Stimulated activated CD8-positive, alpha-beta memory T cell treated with anti-CD3 and anti-CD28 coated beads, Interleukin-4, amount 100 ng/mL, for 4 hours (primary cell): ENCODE measurements at places on chromosomes 5 and 9.

DNA sequence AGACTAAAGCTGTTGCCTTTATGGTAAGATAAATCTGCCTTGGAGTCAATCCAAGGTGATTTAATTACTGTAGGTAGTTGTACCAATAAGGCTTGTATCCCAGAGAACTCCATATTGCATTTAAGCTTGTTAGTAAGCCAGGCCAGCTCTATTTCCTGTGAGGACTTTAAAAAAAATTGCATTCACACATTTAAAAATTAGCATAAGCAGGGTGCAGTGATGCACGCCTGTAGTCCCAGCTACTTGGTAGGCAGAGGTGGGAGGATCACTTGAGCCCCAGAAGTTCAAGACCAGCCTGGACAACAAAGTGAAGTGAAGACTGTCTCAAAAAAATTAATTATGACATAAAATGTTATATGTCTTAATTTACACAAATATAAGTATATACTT, 28.7 kb upstream of the ABL1 start:
- no peak for DNase-seq

- DNase-seq = no peak
Measured at GRCh38 chr5:91359962-91360609, 23.0 kb downstream of the ARRDC3 start.

DNA sequence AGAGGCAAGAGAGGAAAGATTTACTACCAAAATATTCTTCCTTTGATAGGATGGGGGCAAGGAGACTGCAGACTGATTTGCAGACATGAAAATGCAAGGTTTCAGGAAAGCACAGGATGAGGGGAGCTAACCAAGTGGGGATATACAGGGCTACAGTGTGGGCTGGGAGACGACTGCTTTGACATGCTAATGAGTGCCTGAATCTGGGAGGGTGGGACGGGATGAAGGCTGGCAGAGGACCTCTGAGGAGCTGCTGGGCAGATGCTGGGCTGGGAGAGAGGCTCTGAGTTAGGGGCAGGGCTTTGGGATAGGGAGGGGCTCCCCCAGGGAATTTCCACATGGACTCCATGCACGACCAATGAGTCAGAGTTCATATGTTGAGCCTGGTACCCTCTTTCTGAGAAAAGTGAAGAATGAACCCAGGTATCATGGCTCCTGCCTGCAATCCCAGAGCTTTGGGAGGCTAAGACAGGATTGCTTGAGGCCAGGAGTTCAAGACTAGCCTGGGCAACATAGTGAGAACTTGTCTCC, 4.9 kb upstream of the CPLX2 start:
- no peak for DNase-seq

DNA sequence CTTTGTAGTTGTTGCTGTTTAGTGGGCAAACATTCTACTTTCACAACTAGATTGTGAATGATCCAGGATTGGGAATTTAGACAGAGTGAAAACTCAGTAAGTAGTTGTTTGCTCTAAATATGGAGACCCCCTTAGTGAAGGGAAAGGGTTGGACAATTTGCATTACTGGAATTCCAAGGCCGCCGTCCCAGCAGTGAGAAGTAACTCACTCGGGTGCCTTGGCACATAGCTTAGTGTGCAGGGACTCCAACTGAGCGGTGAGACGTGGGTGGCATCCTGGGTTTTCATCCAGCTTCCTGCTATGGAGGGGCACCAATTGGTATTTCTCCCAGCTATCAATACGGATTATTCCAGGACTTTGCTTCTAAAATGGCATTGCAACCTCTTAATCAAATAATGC, 69.7 kb upstream of the FCN1 start:
- no peak for DNase-seq

GRCh38 chr9:82588301-82589180, 474.4 kb downstream of the RASEF start:
- no peak for DNase-seq

DNA sequence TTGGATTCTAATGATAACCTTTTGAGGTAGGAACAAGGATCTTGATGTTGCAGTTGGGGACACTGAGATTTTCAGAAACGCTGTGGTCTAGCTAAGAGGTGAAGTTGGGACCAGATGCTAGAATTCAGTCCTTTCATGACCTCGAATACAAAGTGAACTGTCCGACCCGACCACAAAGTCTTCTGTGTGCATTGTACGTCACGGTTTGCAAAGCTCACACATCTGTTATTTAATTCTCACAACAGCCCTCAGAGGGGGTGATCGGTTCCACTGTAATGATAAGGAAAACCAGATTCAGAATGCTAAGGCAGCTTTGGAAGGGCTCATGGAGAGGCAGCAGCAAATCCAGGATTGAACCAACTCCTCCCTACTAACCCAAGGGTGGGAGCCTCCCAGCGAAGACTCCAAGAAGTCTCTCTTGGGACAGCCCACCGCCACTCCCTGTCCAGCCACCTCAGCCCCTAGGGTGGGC, 16.6 kb upstream of the KIF12 start:
- DNase-seq = no peak

- no peak for DNase-seq
Measured at GRCh38 chr5:112077180-112077579, 320.2 kb upstream of the NREP start.

GRCh38 chr5:62457071-62457470, 44.5 kb downstream of the IPO11 start:
- DNase-seq = no peak

DNA sequence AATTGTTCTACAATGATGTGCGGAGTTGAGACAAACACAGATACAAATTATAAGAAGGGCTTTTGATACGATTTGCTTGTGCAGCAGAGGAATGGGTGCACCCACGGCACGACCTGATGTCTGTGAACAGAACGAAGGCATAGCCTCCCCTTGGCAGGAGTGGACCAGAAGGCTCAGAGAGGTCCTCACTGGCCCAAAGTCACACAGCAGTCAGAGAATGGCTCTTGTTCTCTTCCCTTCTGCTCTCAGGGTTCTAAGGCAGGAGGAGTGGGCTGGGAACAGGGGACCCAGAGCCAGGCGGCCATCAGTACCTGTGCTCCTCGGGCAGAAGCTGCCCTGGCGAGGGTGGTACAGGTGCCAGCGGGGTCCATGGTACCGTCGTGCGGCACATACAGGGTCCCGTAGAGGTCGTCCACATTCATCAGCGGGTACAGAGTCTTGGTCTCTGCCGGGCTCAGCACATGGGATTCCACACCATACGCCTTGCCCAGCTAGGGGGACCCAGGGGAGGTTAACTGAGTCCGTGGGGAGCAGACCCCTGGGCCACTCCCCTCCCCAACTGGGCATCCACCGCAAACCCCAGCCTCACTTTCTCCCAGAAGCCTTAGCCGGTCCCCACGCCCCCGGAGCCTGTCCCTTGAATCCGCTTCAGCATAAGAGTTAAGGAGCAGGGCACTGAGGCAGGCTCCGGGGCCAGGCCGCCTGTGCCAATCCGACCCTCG, 7.0 kb downstream of the SARDH start:
- DNase-seq = no peak

DNA sequence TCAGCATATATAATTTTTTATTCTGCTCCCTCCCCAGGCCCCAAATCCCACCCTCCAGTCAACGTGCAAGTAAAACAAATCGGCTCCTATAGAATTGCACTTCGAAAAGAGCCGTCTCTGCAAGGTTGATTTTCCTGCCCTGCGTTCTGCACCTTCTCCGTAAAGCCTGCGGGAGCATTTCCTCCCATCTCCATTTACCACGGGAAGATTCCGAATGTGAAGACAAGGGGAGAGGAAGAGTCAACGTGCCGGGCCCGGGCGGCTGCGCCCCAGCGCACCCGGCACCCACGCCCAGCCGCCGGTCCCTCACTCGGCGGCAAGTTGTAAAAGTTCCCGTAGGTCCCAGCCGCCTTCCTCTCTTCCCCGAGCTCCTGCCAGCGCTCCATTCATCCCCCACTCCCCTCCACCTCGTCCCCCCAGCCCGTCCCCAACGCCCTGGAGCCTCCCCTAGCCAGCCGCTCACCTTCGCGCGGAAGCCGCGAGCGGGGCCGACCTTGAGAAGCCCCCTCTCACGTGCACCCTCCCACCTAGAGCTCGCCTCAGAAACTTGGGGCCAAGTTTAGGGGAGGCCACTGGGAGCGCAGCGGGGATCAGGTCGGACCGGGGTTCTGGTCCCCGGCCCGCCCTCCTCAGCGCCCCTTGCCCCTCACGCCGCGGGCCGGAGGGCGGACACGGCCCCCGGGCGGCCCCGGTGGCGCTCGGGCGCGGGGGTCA, 431 bp downstream of the BNC2 start:
- DNase-seq = no peak

- DNase-seq = no peak
Measured at GRCh38 chr9:81906671-81907070, 21.6 kb upstream of the SPATA31D4 start.

DNA sequence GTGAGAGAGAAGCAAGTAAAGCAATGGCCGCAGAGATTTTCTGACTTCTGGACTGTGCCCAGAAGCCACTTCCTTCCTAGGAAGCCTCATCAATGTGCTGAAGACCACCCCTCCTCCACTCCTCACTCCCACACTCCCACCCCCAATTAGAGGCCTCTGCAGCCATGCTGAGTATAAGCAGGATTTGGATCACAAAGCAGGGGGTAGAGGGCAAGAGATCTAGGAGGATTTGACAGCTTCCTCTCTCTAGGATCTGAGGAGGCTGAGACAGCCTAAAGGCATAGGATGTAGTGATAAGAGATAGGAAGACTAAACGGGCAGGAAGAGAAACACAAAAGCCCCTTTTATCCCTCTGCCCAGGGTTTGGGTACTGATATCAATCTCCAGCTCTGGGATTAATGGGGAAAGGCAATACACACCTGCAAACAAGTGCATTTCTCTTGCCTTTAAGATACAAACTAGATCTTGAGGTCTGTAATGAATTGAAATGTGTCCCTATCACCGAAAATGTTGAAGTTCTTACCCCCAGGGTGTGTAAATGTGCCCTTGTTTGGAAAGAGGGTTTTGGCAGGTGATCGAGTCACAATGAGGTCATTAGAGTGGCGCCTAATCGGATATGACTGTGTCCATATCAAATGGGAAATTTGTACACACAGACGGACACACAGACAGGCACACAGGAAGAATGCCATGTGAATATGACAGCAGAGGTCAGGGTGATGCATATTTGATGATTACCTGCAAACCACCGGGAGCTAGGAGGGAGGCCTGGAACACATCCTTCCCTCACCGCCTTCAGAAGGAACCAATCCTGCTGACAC, 28.5 kb downstream of the KCNV2 start:
- DNase-seq = no peak

GRCh38 chr5:133244242-133244641, 192.4 kb downstream of the HSPA4 start:
- DNase-seq = no peak

DNA sequence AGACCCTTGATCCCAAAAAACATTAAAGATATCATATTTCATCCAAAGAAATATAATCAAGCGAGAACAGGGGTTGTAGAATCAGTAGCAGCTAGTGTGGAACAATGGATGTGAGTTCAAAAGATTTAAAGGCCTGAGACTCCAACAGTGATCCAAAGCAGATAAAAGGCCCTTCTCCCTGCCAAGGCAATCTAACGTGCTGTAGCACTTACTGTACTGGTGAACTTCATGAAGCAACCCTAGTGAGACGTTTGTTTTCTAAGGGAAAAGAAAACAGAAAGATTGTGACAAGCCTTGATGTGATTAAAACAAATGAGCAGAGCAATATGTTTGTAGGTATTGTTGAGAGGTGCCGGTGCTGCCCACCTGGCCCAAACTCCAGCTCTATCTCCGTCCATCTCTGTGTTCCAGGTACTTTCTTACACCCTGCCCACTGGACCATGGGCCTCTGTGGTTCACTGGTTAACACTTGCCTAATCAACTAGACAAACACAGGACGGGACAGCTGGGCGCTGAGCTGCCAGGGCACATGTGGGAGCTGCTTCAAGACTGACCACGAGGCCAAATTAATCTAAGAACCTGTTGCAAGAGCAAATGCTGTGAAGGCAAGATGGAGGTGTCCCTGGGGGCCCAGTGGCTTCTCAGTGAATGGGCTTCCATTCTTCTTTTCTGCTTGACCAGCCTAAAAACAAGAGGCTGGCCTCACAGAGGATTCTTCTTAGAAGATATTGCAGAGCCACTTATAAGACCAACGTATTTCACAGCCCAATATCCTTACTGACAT, 265.5 kb downstream of the CWC27 start:
- no peak for DNase-seq

GRCh38 chr9:116499986-116500871, 186.9 kb upstream of the TRIM32 start:
- DNase-seq = no peak

- DNase-seq = no peak
Measured at GRCh38 chr9:35521708-35522107, 31.8 kb downstream of the RUSC2 start.

- no peak for DNase-seq
Measured at GRCh38 chr9:4465910-4466309, 24.4 kb upstream of the SLC1A1 start.

GRCh38 chr5:68049053-68049713, 166.4 kb upstream of the PIK3R1 start:
- no peak for DNase-seq

- DNase-seq = no peak
Measured at GRCh38 chr5:14269395-14269794, 126.3 kb downstream of the TRIO start.

DNA sequence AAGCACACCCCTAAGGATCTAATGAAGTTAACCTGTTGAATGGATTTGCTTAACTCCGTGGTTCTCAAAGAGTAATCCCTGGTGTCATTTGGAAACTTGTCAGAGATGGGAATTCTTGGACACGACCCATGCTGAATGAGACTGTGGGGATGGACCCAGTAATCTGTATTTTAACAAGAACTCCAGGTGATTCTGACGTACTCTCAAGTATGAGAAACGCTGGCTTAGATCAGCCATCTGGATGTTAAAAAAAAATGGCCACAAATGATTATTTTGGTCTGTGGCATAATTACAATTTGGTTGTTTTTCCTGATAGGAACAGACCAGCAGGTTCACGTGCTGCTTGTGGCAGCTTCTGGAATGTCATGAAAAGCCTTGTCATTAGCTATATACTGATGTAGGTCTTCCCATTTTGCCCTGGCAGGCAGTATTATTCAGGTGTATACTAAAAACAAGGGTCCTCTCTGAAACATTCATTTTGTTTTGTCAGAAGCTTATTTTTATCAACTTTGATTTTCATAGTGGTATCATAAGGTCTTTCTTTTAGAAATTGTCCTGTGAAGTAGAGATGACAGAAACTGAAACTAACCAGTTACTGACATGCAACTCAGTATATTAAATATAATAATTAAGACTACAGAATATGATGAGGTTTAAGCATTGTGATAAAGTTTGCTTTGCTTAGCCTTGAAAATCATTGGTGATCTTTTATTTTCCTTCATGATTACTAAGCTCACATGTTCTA, 15.4 kb downstream of the CPEB4 start:
- no peak for DNase-seq

DNA sequence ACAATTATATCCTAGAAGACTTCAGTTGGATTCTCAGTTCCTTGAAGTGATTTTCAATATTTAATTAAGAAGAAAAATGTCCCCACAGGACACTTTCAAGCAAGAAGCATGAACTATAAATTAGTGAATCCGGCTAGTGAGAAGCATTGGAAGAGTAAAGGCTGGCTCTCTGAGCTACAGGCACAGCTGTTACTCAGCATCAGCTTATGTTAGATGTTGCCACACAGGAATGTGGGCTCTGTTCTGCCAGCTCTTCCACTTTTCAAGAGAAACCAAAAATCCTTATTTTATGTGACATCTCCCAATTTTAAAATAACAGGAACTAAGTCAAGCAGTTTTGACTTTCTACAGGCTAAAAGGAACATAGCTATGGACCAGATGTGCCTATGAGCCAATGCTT, 14.9 kb downstream of the ZNF474 start:
- DNase-seq = no peak
